Activated CD4-positive, alpha-beta memory T cell treated with anti-CD3 and anti-CD28 coated beads, Interleukin-2, amount 10 ng/mL, durations not matched to agents 7 days and 5 days (primary cell): ENCODE measurements at places on chromosomes 13 and 19. TPM values are rescaled to one million over a fixed set of nuclear protein-coding genes. Genes with fewer than 3 reads are reported as not detected.

DNA sequence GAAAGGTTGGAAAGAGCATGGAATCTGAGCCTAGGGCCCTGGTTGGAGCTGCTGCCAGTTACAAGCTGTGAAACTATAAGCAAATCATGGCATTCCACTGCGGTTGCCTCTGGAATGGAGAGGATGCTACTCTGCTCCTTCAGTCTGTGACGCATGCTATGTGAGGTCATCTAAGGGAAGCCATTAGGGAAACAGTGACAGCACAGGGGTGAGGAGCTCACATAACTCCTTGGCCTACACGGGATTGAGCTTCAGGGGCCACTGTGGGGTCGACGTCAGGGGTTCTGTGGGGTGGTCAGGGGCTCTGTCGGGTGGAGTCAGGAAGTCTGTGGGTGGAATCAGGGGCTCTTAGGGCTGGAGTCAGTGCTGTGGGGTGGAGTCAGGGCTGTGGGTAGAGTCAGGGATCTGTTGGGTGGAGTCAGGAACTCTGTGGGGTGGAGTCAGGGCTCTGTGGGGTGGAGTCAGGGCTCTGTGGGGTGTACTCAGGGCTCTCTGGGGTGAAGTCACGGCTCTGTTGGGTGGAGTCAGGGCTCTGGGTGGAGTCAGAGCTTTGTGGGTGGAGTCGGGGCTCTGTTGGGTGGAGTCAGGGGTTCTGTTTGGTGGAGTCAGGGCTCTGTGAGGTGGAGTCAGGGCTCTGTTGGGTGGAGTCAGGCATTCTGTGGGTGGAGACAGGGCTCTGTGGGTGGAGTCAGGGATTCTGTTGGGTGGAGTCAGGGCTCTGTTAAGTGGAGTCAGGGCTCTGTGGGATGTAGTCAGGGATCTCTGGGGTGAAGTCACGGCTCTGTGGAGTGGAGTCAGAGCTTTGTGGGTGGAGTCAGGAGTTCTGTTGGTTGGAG lies 35.8 kb upstream of the MEDAG start:
- peaks cover 21% of the 10 kb centered on the region for H3K27me3 ChIP-seq
- peaks cover 4% of the 10 kb centered on the region for H3K4me1 ChIP-seq
- no peak overlapping the region for H3K4me3 ChIP-seq
- H3K27ac ChIP-seq = no peak overlapping the region
- H3K36me3 ChIP-seq = no peaks in the 10 kb centered on the region

DNA sequence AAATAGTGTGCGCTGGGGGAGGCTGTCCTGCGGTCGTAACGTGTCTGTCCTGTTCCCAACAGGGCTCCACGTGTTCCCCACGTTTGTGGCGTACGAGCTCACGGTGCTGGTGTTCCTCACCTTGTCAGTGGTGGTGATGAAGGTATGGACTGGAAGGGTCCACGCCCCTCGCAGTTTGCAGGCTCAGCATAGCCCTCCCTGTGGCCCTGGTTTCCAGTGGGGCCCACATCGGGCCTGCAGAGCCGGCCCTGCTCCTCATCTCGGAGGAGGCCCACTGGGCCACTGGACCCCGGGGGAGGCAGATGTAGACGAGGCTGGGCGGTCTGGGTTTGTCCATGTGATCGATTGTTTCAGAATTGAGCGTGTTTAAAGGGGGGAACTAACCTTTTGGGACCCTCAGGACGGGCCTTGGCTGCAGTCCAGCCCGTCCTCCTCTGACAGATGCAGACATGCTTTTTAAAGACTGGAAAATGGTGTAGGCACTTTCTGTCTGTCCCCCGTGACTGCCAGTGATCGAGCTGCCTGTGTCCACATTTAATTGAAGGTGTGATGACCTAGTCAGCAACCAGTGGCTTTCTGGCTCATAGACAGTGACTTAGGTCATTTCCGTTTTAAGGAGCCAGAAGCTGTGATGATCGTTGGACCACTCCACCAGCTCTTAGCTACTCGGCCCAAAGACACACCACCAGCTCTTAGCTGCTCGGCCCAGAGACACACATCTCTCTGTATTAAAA lies 37.1 kb upstream of the TFDP1 start:
- H3K27me3 ChIP-seq = no peaks in the 10 kb centered on the region
- H3K36me3 ChIP-seq = peaks cover 16% of the 10 kb centered on the region
- DNase-seq = no peak

GRCh38 chr19:33957804-33958203 lies 161.1 kb downstream of the KCTD15 start:
- no peaks in the 10 kb centered on the region for H3K4me1 ChIP-seq
- no peak for DNase-seq
- no peak overlapping the region for H3K27ac ChIP-seq
- H3K4me3 ChIP-seq = no peak overlapping the region

- DNase-seq = no peak
- no peaks in the 10 kb centered on the region for H3K36me3 ChIP-seq
- H3K4me1 ChIP-seq = no peaks in the 10 kb centered on the region
- no peaks in the 10 kb centered on the region for H3K27me3 ChIP-seq
- no peak overlapping the region for H3K27ac ChIP-seq
- no peak overlapping the region for H3K4me3 ChIP-seq
These were observed 26.0 kb upstream of the FBL start for GRCh38 chr19:39871886-39872866.

- H3K27ac ChIP-seq = peak within 1 kb of the TSS; percentile 66
- H3K36me3 ChIP-seq = peaks cover 14% of the 10 kb centered on the region
- peak within 1 kb of the TSS; percentile 83 for H3K4me3 ChIP-seq
These were observed at the start of gene SIN3B for GRCh38 chr19:16829010-16829821. SIN3B (plus strand) TSS chr19:16829398; CDS start chr19:16829421, 23 bp downstream.

DNA sequence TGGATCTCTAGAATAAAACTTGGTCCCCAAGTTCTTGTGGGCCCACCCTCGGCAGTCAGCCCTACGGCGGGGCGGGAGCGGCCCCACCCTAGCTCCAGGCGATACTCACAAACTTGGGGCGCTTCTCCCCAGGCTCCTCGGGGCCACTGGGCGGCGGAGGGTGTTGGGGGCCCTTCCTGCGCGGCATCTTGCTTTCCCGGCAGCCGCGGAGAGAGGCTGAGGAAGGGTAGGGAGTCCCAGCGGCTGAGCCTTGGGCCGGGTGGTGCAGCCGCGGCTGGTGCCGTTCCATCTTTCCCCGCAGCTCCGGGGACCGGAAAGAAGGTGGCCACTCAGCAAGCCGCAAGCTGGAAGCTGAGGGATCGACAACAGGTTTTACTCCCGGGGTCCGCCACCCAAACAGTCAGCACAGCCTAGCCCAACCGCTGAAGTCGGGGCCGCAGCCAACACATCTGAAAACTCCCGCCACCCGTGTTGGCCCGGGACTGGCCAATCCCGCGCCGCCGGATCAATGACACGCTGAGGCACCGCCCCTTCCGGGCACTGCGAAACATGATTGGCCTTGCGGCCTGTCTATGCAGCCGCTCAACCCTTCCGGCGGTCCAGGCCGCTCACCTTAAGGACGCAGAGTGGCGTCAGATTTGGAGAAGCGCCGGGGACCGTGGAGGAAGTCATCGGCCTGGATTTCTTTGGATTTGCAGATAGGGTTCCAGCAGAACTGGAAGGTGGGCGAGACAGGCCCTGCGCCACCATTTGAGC lies at the start of gene DIAPH3:
TSS of gene DIAPH3 (minus strand) at position 451 of the 756 bp plus-strand sequence. CDS start at position 289, 162 bp downstream.
- H3K36me3 ChIP-seq = peaks cover 21% of the 10 kb centered on the region
- no peaks in the 10 kb centered on the region for H3K27me3 ChIP-seq
- peak; percentile 95 for DNase-seq
- H3K4me3 ChIP-seq = peak within 1 kb of the TSS; percentile 88

DNA sequence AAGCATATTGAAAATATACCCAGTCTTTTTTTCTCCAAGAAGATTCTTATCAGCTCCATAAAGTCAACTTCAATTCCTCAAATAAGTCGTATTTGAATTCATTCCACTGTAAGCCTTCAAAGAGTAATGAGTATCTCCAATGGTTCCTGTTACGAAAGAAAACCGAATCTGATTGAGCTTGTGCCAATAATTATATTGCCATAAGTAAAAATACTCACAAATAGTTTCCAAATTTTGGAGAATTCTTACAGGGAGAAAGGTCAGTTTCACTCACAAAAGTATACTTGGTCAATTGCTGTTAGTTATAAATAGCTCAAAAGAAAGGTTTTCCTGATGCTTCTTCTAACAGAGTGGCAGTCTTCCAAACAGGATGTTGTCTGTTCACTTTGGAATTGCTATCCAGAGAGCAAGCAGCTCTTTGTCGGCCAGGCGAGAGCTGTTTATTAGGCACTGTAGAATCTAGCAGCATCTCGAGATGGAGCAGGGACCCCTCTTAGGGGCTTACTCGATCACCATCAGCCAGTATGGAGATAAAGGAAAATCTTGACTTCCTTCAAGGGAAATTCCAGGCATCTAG lies 13.5 kb downstream of the ERICH4 start:
- H3K27me3 ChIP-seq = peaks cover 3% of the 10 kb centered on the region
- peak overlapping the region; percentile 28 for H3K4me3 ChIP-seq
- DNase-seq = no peak
- peaks cover 43% of the 10 kb centered on the region for H3K4me1 ChIP-seq
- H3K36me3 ChIP-seq = no peaks in the 10 kb centered on the region

- peaks cover 10% of the 10 kb centered on the region for H3K36me3 ChIP-seq
- H3K4me1 ChIP-seq = peaks cover 11% of the 10 kb centered on the region
- H3K27me3 ChIP-seq = no peaks in the 10 kb centered on the region
- H3K4me3 ChIP-seq = no peak overlapping the region
- H3K27ac ChIP-seq = no peak overlapping the region
- DNase-seq = peak; percentile 72
These were observed 5.6 kb downstream of the INAFM1 start for GRCh38 chr19:47280183-47280797.

DNA sequence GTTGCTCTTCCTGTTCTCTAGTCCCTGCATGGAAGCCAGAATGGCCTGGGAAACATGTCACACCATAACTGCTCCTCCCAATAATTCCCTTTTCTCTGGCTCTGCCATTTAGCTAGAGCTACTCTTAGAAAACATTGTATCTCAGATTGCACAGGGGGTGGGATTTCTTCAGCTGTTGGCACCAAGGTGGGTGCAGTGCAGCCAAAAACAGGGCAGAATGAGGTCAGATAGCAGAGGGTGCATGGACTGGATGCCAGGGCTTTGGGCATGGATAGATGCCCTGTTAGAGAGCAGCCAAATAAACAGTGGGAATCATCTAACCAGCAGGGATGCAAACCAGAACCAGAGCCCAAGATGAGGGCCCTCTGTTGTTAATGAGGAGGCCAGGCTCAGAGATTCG lies 4.9 kb upstream of the AMER2 start:
- DNase-seq = no peak
- peaks cover under 1% of the 10 kb centered on the region for H3K36me3 ChIP-seq
- H3K27me3 ChIP-seq = peaks cover 45% of the 10 kb centered on the region

DNA sequence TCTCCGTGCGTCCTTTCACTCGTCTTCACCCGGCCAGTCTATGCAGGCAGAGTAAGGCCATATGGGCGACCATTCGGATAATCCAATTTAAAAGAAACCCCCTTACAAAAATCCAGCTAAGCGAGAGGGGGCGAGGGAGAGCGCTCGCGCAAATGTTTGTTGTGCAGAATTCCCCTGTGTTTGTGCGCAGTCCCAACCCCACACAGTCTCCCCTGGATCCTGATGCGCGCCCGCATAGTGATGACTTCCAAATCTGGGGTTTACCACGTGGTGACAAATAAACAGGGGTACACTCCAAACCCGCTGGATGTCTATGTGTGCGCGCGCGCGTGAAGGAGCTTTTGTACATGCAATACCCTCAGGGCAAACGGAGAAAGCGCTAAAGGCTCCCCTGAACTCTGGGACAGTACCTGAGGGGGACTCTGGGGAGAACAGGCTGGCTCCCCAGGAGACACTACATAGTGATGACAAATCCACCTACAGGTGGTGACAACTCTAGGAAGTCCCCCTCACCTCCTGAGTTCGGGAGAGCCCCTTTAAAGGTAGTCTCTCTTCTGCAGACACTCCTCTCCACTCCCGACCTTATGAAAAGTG lies 8.5 kb downstream of the SOX21 start:
- no peak overlapping the region for H3K4me3 ChIP-seq
- no peak for DNase-seq
- H3K27ac ChIP-seq = peak overlapping the region; percentile 3
- peaks cover 93% of the 10 kb centered on the region for H3K27me3 ChIP-seq
- H3K4me1 ChIP-seq = peaks cover 7% of the 10 kb centered on the region
- H3K36me3 ChIP-seq = peaks cover 9% of the 10 kb centered on the region

DNA sequence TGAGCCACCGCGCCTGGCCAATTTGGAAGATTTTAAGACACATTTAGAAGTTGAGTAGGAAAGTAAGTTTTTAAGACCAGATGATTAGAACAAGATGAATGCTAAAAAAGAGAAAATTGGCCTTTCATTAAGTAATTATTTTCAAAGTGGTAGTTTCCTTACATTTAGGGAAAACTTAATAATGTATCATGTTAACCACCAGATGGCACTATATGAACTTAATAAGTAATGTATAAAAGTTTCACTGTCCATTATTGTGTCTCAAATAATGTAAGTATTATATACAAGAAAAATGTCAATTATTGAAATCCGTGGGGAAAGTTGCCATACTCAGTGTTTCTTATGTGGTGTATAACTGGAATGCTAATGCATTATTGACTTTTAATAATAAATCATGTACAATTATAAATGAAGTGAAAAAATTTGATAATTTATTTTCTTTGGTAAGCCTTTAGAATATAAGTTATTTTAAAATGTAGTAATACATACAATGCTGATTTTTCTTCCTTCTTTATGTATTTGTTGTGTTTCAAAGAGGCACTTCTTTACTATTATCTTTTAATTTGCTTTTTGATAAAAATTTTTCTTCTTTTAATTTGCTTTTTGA lies 29.2 kb downstream of the COG6 start:
- DNase-seq = no peak
- no peak overlapping the region for H3K27ac ChIP-seq
- no peak overlapping the region for H3K4me3 ChIP-seq
- no peaks in the 10 kb centered on the region for H3K27me3 ChIP-seq

DNA sequence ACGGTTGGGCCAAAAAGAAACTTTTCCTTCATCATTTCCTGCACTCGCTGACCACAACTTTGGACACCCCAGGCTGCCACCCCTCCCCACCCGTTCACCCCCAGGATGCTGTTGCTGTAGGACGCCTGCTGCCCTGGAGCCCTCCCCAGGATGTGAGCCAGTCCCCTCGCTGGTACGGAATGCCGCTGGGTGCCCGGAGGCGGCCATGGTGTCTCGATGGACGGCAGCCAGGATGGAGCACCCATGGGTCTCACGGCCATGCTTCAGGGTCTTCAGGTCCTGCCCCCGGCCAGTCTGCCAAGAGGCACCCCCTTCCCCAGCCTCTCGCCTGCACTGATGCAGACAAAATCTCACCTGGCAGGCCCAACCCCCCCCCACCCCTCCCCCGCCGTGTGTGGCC lies 15.4 kb upstream of the CSNK1G2 start:
- no peaks in the 10 kb centered on the region for H3K27me3 ChIP-seq
- peaks cover 20% of the 10 kb centered on the region for H3K36me3 ChIP-seq
- DNase-seq = no peak
- no peak overlapping the region for H3K27ac ChIP-seq
- peaks cover 68% of the 10 kb centered on the region for H3K4me1 ChIP-seq
- no peak overlapping the region for H3K4me3 ChIP-seq

- H3K4me3 ChIP-seq = peak overlapping the region; percentile 63
- peaks cover 62% of the 10 kb centered on the region for H3K4me1 ChIP-seq
- peaks cover 17% of the 10 kb centered on the region for H3K36me3 ChIP-seq
- DNase-seq = peak; percentile 65
- H3K27me3 ChIP-seq = peaks cover 4% of the 10 kb centered on the region
These were observed 8.2 kb downstream of the CAPN12 start for GRCh38 chr19:38736036-38736412.

Gene APLP1
- total RNA-seq = 1.1 TPM

Gene LINGO3
- total RNA-seq = 0.40 TPM

Gene KLK10
- total RNA-seq = not detected

Gene CEACAM19
- not detected for total RNA-seq
